ENCODE measurements at places on chromosomes 1 and 21.

- no peak for DNase-seq
Measured at GRCh38 chr1:8903410-8903809, 24.9 kb upstream of the ENO1 start.

DNA sequence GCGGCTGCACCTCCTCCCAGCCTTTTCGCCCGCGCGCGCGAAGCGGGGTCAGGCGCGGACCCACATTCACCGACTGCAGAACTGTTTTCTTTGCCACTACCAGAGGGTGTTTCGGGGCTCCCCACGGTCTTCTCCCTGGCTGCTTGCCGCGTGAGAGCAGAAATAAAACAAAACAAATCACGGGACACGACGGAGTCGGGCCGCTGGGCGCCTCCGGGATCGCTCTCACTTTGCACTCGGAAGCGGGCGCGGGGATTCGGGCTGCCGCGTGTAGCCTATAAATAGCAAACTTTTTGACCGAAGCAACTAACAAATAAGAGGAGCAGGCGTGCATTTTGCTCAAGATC lies 412.3 kb upstream of the ESRRG start:
- DNase-seq = peak; percentile 35

GRCh38 chr1:235429143-235429542 lies 61.9 kb downstream of the TBCE start:
- no peak for DNase-seq

GRCh38 chr1:209937996-209938959 lies at the start of gene SYT14:
Gene SYT14 (plus strand): TSS chr1:209938217. CDS start chr1:209938265, 48 bp downstream.
- DNase-seq = peak; percentile 77

DNA sequence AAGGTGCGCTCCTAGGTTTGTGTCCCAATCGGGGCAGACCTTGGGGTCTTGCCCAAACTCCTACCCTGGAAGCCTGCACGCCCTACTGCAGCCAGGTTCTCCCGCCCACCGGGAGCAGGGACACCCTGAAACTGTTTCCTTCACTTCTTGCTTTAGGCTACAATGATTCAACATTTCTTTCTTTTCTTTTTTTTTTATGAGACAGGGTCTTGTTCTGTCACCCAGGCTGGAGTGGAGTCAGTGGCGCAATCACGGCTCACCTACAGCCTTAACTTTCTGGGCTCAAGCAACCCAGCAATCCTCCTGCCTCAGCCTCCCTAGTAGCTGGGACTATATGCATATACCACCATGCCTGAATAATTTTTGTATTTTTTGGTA lies 75.8 kb downstream of the ITPKB start:
- DNase-seq = no peak

DNA sequence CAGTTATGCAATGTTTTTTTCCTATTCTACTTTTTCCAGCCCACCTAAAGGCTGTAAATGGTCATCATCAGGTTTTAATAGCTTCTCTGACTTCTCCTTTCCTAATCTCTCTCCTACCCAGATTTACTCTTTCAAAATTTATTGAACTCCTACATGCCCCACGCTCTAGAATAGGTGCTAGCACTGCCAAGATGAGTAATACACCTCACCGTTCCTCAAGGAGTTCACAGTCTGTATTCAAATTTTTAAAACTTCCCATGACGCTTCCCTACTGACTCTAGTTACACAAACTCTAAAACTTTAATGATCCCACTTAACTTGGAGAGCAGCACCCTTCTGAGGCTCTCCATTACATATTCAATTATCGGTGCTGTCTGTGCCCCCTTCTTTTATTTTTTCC lies 51.6 kb downstream of the ALG14 start:
- peak; percentile 15 for DNase-seq

- DNase-seq = peak; percentile 22
Measured at GRCh38 chr1:152182944-152183361, 23.9 kb upstream of the RPTN start.

DNA sequence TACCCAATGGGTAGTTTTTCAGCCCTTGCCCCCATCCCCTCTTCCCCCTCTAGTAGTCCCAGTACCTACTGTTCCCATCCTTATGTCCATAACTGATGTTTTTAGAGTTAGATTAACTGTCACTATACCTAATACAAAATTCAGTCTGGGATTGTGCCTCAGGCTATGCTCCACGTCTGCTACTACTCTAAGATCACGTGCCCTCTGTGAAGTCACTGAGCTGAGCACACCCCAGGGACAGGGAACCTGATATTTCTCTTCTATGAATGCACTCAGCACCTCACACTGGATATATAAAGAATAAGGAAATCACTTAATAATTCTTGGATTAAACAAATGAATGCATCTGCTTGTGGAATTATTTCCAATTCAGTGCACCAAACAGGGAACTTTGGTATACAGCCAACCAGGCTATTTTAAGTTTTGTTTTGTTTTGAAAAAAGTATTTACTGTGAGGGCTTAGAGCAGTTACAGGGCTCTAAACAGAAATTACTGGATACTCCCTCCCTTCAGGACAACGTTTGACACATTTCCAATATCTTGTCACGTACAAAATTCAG lies 307.9 kb downstream of the SMYD3 start:
- no peak for DNase-seq

DNA sequence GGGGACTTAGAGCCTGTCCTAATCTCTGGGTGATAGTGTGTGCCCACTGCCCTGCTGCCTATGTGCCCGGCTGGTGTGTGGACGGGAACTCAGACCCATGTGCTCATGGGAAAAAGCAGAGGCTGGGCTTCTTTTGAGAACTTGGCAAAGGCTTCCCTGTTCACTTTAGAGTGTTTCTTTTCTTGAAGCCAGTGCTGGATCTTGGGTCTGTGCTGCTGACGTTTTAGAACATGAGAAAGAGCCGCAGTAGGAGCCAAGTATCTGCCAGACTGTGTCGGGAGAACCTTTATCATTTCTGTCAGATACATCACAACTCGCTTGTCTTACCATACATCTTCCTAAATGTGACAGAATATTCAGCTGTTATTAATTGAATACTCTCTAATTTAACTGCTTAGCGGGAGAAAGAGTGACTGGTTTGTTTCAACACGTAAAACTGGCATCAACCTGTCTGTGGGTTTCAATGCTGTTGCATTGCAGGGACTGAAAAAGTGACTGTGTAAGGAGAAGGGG lies 195.2 kb downstream of the PBX1 start:
- peak; percentile 60 for DNase-seq

DNA sequence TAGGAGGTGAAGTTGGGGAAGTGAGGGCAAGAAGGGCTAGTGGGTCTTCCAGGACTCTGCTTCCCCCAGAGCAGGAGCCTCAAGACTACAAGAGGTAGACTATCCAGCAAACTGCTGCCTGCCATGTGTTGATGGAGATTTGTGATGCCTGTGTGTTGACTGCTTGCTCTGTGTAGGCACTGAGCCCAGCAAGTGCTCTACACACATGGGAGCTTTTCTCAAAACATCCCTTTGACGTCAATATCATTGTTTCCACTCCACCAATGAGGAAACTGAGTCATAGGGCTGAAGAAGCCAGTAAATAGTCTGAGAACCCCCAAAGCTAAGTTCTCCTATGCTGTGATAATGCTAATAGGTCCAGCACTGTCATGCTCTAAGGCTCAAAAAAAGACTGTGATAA lies 207.2 kb upstream of the NFIA start:
- DNase-seq = no peak

DNA sequence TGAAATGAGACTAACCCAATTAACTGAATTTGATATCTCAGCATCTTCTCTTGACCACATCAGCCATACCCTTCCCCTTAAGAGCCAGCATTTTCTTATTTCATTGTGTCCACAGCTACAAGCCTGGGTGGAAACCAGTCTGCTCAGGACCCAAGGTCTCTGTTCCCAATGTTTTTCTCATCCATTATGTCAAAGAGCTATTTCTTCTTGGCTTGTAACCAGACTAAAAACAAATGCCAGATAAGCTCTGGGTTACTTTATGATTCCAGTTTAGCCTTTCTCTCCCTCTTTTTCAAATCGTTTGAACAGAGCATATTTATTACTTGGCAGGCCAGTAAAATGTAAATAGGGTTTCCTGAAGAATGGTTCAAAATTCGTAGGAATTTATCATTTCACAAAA lies 109.3 kb upstream of the SPATA6 start:
- DNase-seq = no peak

- DNase-seq = no peak
Measured at GRCh38 chr1:32394890-32395432, 720 bp upstream of the BSDC1 start.

- no peak for DNase-seq
Measured at GRCh38 chr1:230857822-230858221, 10.5 kb downstream of the C1orf198 start.

- DNase-seq = peak; percentile 14
Measured at GRCh38 chr1:53737648-53738204, 1.2 kb downstream of the GLIS1 start.

DNA sequence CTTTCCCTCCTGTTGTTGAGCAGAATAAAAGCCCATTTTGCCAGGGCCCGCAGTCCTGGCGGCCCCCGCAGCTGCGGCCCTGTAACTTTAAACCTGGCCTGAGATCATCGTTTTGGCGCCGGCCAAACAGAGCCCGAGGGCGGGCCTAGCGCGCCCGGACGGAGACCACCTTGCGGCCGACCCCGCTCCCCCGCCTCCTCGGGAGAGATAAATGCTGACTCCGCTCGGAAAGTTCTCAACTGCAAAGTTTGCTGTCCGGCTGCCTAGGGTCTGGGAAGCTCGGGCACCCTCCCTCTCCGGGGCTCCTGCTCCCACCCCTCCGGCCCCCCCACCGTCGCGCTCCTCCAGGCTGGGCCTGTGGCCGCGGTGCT lies at the start of gene PDPN:
PDPN (plus strand) TSS at position 238 of the 371 bp plus-strand sequence. CDS start 202 bp downstream, outside the sequence.
- no peak for DNase-seq

DNA sequence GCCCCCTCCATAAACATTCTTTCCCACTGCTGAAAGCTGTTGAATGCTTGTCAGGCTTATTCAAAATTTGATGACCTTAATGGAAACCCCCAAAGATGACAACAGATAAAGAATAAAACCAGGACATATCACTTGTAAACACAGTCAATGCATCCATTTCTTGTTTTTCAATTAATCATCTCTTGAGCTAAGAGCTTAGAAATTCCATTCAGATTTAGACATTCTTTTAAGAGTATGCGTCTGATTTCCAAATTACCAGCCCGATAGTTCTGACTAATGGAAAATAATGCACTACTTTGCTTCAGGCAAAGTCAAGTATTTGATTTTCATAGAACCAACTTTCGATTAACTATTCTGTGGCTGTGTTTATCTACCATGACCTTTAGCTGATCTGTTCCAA lies 100.6 kb upstream of the RUNX1 start:
- no peak for DNase-seq

GRCh38 chr21:35855484-35855883 lies 204.8 kb downstream of the SETD4 start:
- DNase-seq = no peak

- DNase-seq = no peak
Measured at GRCh38 chr1:41803656-41804055, 115.1 kb downstream of the HIVEP3 start.

GRCh38 chr1:17909634-17910033 lies 154.5 kb downstream of the ACTL8 start:
- no peak for DNase-seq

GRCh38 chr1:213065800-213066199 lies 14.8 kb downstream of the RPS6KC1 start:
- DNase-seq = no peak

GRCh38 chr1:218317061-218317460 lies 28.1 kb upstream of the TGFB2 start:
- DNase-seq = no peak

DNA sequence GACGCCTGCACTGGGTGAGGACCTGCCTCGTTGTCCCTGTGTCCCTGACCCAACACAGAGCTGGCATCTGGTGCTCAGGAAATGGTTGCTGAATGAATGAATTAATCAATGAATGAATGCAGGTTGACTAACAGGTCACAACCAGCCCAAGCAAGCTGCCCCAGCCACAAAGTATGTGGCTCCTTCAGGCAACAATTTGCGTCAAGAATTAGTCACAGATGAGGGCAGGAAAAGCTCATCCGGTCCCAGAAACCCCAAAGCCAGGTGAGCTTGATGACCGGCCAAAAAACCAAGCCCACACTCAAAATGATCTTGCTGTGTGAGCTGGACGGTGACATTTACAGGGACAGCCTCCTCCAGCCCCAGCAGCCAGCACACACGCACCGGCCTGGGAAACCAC lies 40.6 kb upstream of the GPR153 start:
- DNase-seq = no peak

GRCh38 chr1:224689374-224689773 lies 73.3 kb downstream of the CNIH3 start:
- no peak for DNase-seq

DNA sequence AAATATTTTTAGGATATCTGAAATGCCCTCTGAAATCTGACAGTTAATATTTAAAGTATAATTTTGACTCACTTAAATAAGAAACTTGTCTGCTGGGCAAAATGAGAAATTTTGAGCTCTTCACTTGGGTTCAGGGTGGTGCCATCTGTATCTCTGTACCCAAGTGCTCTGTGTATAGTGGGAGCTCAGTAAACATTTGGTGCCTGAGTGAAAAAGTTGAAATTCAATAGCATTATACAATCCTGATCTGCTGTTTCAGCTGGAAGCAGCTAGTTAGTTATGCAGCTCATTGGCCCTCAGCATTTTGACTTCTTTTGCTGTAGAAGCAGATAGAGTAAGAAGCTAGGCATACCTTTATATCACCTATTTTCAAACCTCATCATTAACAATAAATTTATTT lies 73.3 kb downstream of the RPE65 start:
- no peak for DNase-seq

- DNase-seq = no peak
Measured at GRCh38 chr1:33438364-33439160, 7.7 kb upstream of the PHC2 start.

- no peak for DNase-seq
Measured at GRCh38 chr1:53073868-53074311, 11.9 kb downstream of the PODN start.

DNA sequence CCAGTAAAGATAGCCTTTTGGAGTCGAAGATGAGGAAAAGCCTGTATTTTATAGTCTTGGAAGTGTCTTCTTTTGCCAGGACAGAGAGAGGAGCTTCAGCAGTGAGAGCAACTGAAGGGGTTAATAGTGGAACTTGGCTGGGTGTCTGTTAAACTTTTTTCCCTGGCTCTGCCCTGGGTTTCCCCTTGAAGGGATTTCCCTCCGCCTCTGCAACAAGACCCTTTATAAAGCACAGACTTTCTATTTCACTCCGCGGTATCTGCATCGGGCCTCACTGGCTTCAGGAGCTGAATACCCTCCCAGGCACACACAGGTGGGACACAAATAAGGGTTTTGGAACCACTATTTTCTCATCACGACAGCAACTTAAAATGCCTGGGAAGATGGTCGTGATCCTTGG lies at the start of gene VCAM1:
VCAM1 (plus strand) TSS at position 253 of the 400 bp plus-strand sequence; CDS start at position 372, 119 bp downstream.
- no peak for DNase-seq

GRCh38 chr1:90969241-90969640 lies 52.6 kb downstream of the ZNF644 start:
- DNase-seq = no peak

- no peak for DNase-seq
Measured at GRCh38 chr1:155186794-155187455, 13.3 kb downstream of the TRIM46 start.

GRCh38 chr1:214917081-214917635 lies 165.4 kb upstream of the KCNK2 start:
- no peak for DNase-seq

DNA sequence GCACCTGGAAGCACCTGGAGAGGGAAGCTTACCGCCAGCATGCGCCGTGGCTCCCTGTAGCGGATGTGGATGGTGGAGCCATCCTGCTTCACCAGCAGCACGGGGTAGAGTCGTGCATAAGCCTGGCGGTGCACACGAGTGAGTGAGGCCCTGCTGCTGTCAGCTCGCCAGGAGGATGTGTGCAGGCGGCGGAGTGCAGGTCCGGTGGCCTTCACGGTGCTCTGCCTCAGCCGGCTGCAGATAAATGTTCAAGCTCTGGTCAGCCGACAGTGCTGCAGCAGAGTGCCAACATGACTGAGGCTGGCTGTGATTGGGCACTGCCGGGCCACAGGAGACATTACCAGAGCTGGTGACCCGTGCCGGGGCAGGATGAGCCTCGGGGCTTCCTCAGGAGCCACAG lies 1.5 kb downstream of the MRPL55 start:
- DNase-seq = no peak
